ENCODE measurements at places on chromosomes 16 and 17. TPM values are rescaled to one million over a fixed set of nuclear protein-coding genes. Genes with fewer than 3 reads are reported as not detected.

KRT23 gene
- not detected for total RNA-seq

RTN4RL1 gene
- total RNA-seq = 7.6 TPM

KIF18B gene
- 0.16 TPM for total RNA-seq

DNA sequence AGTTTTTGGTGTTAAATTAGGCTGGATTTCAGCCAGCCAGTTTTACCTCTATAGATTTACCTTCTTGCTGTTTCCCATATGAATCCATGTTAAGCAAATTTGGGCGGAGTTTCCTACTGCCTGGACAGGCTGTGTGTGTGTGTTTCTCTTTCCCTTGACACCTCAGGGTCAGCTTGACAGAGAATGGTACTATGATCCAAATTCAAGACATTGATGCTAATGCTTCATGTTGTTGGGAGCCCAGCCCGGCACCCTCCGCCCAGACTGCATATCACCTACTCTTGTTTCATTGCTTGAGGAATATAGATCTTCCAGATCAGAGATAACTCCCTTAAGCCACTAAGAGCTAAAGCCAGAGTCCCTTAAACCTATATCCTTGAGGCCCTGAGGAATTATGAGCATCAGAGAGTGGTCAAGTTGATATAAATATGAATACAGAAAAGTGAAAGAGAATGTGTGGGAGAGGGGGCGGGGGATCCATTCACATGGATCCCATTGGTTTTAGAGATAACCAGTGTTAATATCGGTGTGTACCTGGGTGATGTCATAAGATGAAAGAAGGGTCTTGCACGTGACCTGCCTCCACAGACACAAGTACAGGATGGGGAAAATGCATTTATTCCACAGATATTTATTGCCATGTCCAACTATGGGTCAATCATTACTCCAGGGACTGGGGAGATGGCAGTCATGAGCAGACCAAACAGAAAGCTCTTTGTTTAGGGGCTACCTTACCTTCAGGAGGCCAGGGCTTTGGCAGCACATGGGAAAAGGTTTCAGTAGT, 69.7 kb downstream of the WIPI1 start:
- no peak for DNase-seq

DNA sequence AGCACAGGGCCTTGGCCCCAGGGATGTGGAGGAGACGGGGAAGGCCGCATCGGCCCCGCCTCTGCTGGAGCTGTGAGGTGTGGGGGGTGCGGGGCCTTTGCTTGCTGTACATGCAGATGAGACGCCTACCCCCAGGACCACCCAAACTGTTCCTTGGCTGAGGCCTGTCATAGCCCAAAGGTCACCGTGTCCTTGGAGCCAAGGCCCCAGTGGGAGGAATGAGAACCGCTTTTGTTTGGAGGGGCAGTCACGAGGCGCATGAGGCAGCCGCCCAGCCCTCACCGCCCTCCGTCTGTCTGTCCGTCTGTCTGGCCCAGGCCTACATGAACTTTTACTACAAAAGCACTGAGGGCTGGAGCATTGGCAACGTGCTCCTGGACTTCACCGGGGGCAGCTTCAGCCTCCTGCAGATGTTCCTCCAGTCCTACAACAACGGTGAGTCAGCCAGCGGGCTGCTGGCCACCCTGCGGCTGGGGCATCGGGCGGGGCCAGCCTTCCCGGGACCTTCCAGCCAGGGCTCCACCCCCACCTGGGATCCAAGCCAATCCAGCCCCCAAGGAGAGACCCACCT, 8.8 kb downstream of the TAX1BP3 start:
- peak; percentile 84 for DNase-seq

GRCh38 chr17:55451203-55451641, 29.6 kb upstream of the MMD start:
- no peak for DNase-seq

DNA sequence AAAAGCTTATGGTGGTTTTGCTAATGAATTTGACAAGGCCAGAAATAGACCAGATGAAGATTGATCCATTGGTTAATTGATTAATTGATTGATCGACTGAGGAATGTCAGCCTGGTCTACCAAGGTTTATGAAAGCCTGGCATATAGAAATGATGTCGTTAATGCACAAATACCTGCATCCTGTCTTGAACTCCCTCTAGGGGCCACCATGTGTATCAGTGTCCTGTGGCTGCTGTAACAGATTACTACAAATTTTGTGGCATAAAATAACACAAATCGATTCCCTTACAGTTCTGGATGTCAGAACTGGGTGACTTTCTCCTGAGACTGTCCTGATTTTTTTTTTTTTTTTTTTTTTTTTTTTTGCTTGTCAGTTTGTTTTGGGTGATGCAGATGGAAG, 553.2 kb downstream of the MAF start:
- no peak for DNase-seq

DNA sequence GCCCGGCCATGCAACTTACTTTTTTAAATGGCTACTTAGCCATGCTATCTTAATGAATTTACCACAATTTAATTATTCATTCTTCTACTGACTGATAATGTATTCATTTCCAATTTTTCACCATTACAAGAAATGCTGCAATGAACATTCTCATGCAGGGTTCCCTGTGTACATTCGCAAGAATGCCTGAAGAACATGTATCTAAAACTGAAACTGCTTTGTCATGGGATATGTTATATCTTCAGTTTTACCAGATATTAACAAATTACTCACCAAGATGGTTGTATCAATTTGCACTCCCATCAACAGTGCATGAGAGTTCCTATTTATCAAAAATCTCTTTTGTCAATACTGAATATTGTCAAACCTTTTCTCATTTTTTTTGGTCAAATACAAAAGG, 100.8 kb downstream of the SLC39A11 start:
- DNase-seq = no peak

- no peak for DNase-seq
Observed at GRCh38 chr16:65059406-65059980, 62.4 kb downstream of the CDH11 start.
